Activated CD8-positive, alpha-beta memory T cell treated with anti-CD3 and anti-CD28 coated beads, Interleukin-2, amount 10 ng/mL, durations not matched to agents 7 days and 5 days (primary cell): ENCODE measurements at places on chromosomes 7 and 10. TPM values are rescaled to one million over a fixed set of nuclear protein-coding genes. Genes with fewer than 3 reads are reported as not detected.

- H3K4me1 ChIP-seq = peaks cover 61% of the 10 kb centered on the region
- H3K27ac ChIP-seq = peak overlapping the region; percentile 94
- H3K4me3 ChIP-seq = peak overlapping the region; percentile 77
These were observed 1.8 kb downstream of the UFSP1 start for GRCh38 chr7:100887516-100888290.

DNA sequence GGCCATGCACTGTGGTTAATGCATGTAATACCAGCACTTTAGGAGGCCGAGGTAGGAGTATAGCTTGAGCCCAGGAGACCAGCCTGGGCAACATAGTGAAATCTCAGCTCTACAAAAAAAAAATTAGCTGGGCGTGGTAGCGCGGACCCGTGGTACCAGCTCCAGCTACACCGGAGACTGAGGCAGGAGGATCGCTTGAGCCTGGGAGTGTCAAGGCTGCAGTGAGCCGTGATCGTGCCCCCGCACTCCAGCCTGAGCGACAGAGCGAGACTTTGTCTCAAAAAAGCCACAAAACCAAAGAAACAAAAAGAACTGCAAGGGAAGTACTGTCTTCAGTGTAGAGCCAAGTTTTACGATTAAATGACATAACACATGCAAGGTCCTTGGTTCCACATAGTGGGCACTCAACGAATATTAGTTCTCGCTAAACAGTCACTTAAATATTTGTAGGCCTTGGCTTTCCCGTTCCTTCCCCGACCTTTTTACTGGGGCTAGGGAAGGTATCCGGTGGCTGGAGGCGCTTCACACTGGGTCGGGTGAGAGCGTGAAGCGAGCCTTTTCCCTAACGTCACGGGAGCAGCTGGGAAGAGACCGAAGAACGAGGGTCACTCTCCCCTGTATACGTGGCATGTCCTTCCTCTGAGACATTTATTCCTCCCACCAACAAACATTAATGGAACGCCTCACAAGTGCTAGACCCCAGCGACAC lies 993 bp upstream of the SND1 start:
- peak; percentile 44 for DNase-seq
- peaks cover 10% of the 10 kb centered on the region for H3K36me3 ChIP-seq
- H3K4me1 ChIP-seq = peaks cover 37% of the 10 kb centered on the region
- H3K4me3 ChIP-seq = peak overlapping the region; percentile 100
- H3K27me3 ChIP-seq = peaks cover 2% of the 10 kb centered on the region

GRCh38 chr10:113290137-113290536 lies 262.7 kb upstream of the HABP2 start:
- no peaks in the 10 kb centered on the region for H3K36me3 ChIP-seq
- no peak overlapping the region for H3K27ac ChIP-seq
- H3K4me1 ChIP-seq = no peaks in the 10 kb centered on the region
- no peak for DNase-seq

GRCh38 chr7:29243910-29244655 lies 49.5 kb downstream of the CHN2 start:
- peak; percentile 67 for DNase-seq
- peaks cover 6% of the 10 kb centered on the region for H3K36me3 ChIP-seq
- peaks cover 13% of the 10 kb centered on the region for H3K27me3 ChIP-seq

- H3K4me3 ChIP-seq = no peak overlapping the region
- peaks cover 18% of the 10 kb centered on the region for H3K36me3 ChIP-seq
- no peak for DNase-seq
- peaks cover 22% of the 10 kb centered on the region for H3K4me1 ChIP-seq
- no peak overlapping the region for H3K27ac ChIP-seq
These were observed 112.2 kb downstream of the CYTH3 start for GRCh38 chr7:6160191-6160623.

DNA sequence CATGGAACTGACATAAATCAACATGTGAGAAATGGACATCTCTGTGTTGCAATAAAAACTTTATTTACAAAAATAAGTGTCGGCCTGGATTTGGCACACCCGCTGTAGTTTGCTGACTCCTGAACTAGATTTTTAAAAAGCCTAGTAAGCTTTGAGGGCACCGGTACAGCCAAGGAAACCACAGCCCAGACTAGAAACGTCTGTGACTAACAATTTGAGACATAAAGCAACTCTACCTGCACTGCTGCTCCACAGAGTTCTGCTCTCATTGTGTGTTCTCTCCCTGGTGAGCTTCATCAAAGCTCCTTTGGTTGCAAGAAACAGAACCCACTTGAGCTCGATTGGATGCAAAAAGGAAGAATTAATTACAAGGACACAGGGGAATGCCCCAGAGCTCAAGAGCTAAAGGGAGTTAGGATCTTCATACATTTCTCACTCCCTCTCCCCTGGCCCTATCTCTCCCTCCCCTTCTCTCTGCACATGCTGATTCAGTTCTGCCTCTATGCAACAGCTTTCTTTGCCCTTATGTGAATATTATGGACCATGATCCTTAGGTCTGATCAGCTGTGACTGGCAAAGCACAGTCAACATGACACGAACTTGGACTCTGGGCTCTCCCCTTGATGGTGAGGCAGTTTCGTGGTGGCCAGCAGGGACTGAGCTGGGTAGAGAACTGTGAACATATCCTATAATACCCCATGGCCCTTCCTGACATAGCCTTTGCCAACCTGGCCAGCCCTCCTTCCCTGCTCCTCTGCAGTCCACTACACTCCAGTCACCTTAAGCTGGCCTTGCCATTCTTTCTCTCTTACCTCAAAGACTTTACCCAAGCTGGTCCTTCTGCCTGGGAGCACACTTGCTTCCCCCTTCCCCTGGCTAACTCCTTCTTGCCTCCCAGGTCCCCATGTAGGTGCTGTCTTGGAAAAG lies 77.5 kb upstream of the YAE1 start:
- H3K4me1 ChIP-seq = no peaks in the 10 kb centered on the region
- DNase-seq = no peak
- no peaks in the 10 kb centered on the region for H3K36me3 ChIP-seq
- no peak overlapping the region for H3K27ac ChIP-seq
- H3K27me3 ChIP-seq = peaks cover 42% of the 10 kb centered on the region
- no peak overlapping the region for H3K4me3 ChIP-seq

- no peaks in the 10 kb centered on the region for H3K27me3 ChIP-seq
- peaks cover 34% of the 10 kb centered on the region for H3K4me1 ChIP-seq
- H3K36me3 ChIP-seq = peaks cover 32% of the 10 kb centered on the region
- peak; percentile 89 for DNase-seq
These were observed 63.9 kb upstream of the AHR start for GRCh38 chr7:17234398-17235031.

DNA sequence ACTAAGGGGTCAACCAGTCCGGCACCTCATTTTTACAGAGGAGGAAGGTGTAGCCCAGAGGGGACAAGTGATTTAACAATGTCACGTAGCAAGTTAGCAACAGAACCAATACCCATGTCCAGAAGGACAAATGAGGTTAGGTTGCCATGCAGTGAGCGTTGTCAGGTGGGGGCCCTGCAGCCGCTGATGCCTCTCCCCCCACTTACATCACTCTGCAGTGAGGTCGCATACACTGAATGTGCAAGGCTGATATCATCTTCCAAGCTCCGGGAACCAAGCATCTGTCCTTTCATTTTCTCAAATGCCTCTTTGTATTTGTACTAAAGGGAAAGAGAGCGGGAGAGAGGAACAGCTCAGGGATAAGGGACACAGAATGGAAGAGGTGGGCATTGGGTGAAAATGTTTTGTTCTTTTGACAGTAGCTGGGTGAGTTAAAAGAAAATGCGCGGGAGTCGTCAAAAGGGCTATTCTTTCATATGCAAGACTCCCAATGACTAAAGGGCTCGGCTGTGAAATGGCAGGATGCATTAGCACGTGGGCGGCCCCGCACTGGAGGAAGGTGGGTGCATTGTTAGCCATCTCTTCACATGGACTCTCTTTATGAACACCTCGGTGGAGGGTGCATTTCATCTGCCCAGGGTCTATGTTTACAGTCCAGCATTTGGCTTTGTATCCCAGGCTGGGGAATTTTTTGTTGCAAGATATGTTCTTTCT lies 49.7 kb downstream of the NRAP start:
- H3K4me3 ChIP-seq = no peak overlapping the region
- H3K4me1 ChIP-seq = no peaks in the 10 kb centered on the region
- no peak for DNase-seq
- H3K36me3 ChIP-seq = no peaks in the 10 kb centered on the region
- H3K27me3 ChIP-seq = peaks cover 62% of the 10 kb centered on the region
- H3K27ac ChIP-seq = no peak overlapping the region

GRCh38 chr7:29946428-29947186 lies 43.0 kb downstream of the SCRN1 start:
- peaks cover 3% of the 10 kb centered on the region for H3K36me3 ChIP-seq
- peaks cover 6% of the 10 kb centered on the region for H3K4me1 ChIP-seq
- H3K27ac ChIP-seq = no peak overlapping the region
- DNase-seq = no peak
- no peaks in the 10 kb centered on the region for H3K27me3 ChIP-seq

- peaks cover 12% of the 10 kb centered on the region for H3K36me3 ChIP-seq
- peak overlapping the region; percentile 90 for H3K27ac ChIP-seq
- peak; percentile 66 for DNase-seq
- peaks cover 41% of the 10 kb centered on the region for H3K4me1 ChIP-seq
- H3K4me3 ChIP-seq = peak overlapping the region; percentile 98
These were observed 598 bp downstream of the MCMBP start for GRCh38 chr10:119871881-119872609.

DNA sequence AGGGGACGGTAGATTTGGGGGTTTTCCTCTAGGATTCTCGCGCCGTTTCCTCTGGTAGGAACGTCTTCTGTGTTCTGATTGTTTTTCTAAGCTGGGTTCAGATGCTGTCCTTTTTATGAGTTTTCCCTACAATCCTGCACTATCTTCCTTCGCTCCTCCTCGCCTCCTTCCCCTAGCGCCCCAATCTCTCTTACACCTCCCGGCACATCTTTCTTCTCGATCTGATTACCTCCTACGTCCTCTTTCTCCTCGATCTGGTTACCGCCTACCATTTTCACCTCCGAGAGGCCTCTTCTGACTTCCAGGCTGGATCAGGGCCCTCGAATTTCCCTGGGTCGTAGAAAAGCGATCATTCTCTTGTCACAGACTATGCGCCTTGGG lies 413 bp downstream of the BUD31 start:
- DNase-seq = no peak
- peak overlapping the region; percentile 90 for H3K27ac ChIP-seq
- H3K36me3 ChIP-seq = peaks cover 28% of the 10 kb centered on the region
- H3K4me1 ChIP-seq = peaks cover 49% of the 10 kb centered on the region
- peak overlapping the region; percentile 96 for H3K4me3 ChIP-seq

DNA sequence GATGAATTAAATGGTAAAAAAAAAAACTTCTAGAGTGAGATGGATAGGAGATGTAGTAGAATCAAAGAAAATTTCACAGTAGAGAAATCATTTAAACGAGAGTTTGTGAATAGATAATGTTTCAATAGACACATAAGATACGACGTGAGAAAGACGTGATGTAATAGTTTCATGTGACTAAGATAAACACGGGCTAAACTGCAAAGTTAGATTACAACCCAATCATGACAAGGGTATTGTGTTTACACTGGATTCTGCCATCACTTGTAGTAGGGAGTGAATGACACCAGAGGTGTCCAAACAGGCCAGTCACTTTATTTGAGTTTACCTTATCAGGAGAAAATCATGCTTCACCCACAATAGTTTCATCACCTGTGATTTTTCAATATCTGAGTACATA lies 21.6 kb downstream of the SEMA3D start:
- no peak overlapping the region for H3K27ac ChIP-seq
- peaks cover 1% of the 10 kb centered on the region for H3K4me1 ChIP-seq
- H3K4me3 ChIP-seq = no peak overlapping the region

- H3K27me3 ChIP-seq = no peaks in the 10 kb centered on the region
- H3K27ac ChIP-seq = no peak overlapping the region
- DNase-seq = no peak
- no peak overlapping the region for H3K4me3 ChIP-seq
These were observed 483.7 kb upstream of the LRRN3 start for GRCh38 chr7:110607050-110607857.

DNA sequence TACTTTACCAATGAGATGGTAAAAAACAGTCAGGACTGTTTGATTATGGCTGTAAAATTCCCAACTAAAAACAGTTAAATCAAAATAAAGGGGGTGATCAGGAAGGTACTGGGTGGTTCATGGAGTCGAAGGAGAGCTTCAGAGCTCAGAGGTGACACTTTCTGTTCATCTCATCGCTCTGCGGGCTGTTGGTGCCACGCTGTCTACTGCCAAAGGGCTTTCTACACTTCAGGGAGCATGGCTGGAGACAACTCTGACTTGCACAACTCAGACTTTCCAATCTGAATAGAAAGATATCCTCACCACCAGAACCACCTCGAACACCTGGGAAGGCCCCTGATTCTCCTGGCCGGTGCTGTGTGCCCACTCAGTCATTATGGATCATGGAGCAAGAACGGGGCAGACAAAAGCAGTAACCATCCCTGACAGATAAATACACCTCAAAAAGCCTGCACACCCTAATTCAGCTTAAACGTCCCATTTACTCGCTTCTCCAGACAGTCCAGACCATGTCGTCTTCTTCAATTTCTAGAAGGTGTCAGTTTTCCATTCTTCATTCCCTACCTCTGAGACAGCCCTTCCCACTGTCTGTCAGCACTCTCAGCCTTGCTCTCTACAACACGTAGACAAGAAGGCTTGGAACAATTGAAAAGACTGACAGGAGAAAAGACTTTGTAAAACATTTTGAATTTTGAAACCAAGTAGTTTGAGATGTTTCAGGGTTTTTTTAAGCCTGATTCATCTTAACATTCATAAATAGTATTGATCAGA lies 348.7 kb upstream of the NFE2L3 start:
- no peak for DNase-seq
- no peaks in the 10 kb centered on the region for H3K36me3 ChIP-seq
- H3K27me3 ChIP-seq = peaks cover 32% of the 10 kb centered on the region
- no peak overlapping the region for H3K27ac ChIP-seq
- no peak overlapping the region for H3K4me3 ChIP-seq

CNNM1 gene
- total RNA-seq = not detected

MYH16 gene
- not detected for total RNA-seq

THSD7A gene
- not detected for total RNA-seq

PLAU gene
- 2.2 TPM for total RNA-seq

HOXA5 gene
- not detected for total RNA-seq

CACNB2 gene
- total RNA-seq = not detected

LRRC18 gene
- total RNA-seq = not detected

NPC1L1 gene
- total RNA-seq = not detected

DNAH11 gene
- total RNA-seq = 0.15 TPM

CAMK2B gene
- total RNA-seq = 0.63 TPM

POM121L12 gene
- total RNA-seq = not detected

BMPER gene
- total RNA-seq = not detected

C7orf57 gene
- 0.15 TPM for total RNA-seq
